ENCODE measurements at places on chromosomes 7 and 10. TPM values are rescaled to one million over a fixed set of nuclear protein-coding genes. Genes with fewer than 3 reads are reported as not detected.

FOXP2 gene
- not detected for total RNA-seq

SEMA3C gene
- total RNA-seq, result not detected

GRCh38 chr10:26741368-26741767 lies 43.9 kb downstream of the PDSS1 start:
- DNase-seq, result no peak

CRPPA gene
- 1.0 TPM for total RNA-seq

DNA sequence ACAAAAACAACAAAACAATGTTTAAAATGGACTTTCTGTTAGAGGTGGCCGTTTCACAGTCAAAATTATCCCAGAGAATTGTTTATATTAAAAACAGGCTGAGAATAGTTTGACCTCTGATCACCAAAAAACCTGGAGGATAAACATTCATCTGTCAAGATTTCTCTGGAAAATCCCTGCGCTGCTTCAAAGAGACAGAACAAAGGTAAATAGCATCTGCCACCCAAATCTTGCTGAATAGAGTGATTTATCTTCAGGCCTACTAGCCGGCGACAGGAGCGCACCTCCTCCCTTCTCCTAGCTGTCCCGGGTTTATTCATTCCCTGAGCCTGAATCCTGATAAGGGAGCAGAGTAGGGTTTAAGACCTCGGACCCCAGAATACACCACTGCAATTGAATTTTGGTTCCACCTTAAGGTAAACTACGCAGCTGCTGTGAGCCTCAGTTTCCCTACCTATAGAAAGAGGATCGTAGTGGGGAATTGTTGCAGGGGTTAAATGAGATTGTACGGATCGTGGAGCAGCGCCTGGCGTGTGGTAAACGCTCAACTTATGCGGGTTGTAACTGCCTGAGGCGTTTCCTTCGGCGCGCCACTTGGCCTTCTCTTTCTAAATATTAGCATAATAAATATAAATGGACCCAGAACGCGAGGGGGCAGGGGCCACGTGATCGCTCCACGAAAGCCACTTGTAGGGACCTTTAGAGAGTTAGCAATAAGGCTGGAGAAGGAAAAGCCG lies 498 bp upstream of the ST7 start:
- DNase-seq, result no peak

- DNase-seq, result no peak
These were observed 158.0 kb upstream of the ITGB1 start for GRCh38 chr10:33115738-33116719.

KLF14 gene
- not detected for total RNA-seq

All from activated naive CD4-positive, alpha-beta T cell treated with anti-CD3 and anti-CD28 coated beads, Interleukin-2, amount 50 U/mL, for 72 hours (primary cell).